ENCODE measurements at places on chromosomes 4 and X. TPM values are rescaled to one million over a fixed set of nuclear protein-coding genes. Genes with fewer than 3 reads are reported as not detected.

FAM47A gene
- total RNA-seq: not detected

BMX gene
- not detected for total RNA-seq

NAAA gene
- total RNA-seq: 20.0 TPM

SHISA3 gene
- total RNA-seq: not detected

MSANTD1 gene
- total RNA-seq: 0.08 TPM

ATP8A1 gene
- 0.05 TPM for total RNA-seq

SERPINA7 gene
- not detected for total RNA-seq

CRMP1 gene
- 3.9 TPM for total RNA-seq

BEX1 gene
- not detected for total RNA-seq

RAB39B gene
- total RNA-seq: 0.55 TPM

SPOCK3 gene
- 0.40 TPM for total RNA-seq

NLGN4X gene
- total RNA-seq: 0.02 TPM

GAB3 gene
- 0.85 TPM for total RNA-seq

UGT2B28 gene
- not detected for total RNA-seq

ARHGAP6 gene
- total RNA-seq: not detected

CXorf38 gene
- 7.9 TPM for total RNA-seq

ART3 gene
- total RNA-seq: not detected

EIF1AX gene
- 111 TPM for total RNA-seq

TRAPPC11 gene
- 11.3 TPM for total RNA-seq

EREG gene
- 28.3 TPM for total RNA-seq

ATP7A gene
- 3.7 TPM for total RNA-seq

CHRDL1 gene
- total RNA-seq: not detected

CXCL10 gene
- total RNA-seq: not detected

LEF1 gene
- not detected for total RNA-seq

Measured in A549 treated with GW870086 at 1 μM for 4 hours (cell line).